ENCODE measurements at places on chromosomes 5 and 9.

DNA sequence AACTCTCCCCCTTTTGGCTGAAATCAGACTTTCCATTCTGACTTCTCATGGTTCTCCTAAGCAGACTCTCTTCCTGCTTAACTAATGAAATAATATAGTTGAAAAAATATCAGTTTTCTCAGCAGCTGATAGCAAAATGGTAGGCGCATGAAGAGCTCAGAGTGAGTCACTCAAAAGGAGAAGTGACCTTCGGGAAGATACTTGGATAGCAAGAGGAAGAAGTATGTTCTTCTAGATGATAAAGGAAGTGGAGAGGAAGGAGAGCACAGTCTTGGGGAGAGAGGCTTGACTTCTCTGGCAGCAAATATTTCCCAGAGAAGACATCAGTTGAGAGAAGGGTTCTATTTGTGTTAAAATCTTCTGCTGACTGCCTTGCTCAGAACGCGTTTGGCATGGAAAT lies 101.5 kb downstream of the TAF11L14 start:
- DNase-seq: no peak

GRCh38 chr5:54792611-54793404 lies 192.6 kb downstream of the ESM1 start:
- peak; percentile 44 for DNase-seq

- peak; percentile 78 for DNase-seq
Observed at GRCh38 chr5:173714551-173715428, 98.3 kb upstream of the BOD1 start.

- DNase-seq: peak; percentile 11
Observed at GRCh38 chr9:86454701-86455615, 100.7 kb upstream of the TUT7 start.

DNA sequence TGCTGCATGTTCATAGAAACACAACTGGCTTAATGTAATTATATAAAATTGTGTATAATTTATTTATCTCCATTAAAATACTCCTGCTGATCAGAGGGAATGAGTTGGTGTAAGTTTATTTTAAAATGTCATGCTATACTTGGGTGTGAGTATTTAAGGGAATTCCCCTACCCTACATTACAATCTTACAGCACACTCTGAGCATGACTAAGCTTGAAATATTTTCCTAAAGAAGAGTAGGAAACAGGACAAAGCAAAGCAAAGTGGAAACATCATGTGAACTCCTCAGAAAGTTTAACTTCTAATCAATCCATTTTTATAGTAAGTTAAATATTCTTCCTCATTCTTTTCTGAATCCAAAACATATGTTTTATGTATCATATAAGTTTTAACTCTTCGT lies 1271.3 kb downstream of the EFNA5 start:
- DNase-seq: peak; percentile 76

- DNase-seq: no peak
Observed at GRCh38 chr5:126716861-126717260, 60.1 kb upstream of the LMNB1 start.

DNA sequence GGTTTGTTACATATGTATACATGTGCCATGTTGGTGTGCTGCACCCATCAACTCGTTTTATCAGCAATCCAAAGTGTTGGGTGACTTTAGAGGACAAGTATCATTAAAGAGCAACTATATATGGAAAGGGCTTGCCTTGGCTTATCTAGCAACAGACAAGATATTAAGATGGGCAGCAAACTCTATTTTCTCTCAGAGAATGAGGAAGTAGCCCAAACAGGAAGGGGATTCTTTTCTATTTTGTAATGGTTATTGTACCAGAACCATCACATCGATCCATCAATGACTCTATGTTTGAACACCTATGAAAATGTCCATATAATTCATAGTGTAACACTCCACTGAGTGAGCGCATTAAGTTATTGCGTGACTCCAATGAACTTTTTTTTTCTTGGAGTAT lies 260.1 kb upstream of the SLC24A2 start:
- DNase-seq: no peak

- DNase-seq: peak; percentile 64
Observed at GRCh38 chr5:147481874-147482705, 27.8 kb downstream of the DPYSL3 start.

- no peak for DNase-seq
Observed at GRCh38 chr5:134383980-134384697, 12.8 kb downstream of the UBE2B start.

DNA sequence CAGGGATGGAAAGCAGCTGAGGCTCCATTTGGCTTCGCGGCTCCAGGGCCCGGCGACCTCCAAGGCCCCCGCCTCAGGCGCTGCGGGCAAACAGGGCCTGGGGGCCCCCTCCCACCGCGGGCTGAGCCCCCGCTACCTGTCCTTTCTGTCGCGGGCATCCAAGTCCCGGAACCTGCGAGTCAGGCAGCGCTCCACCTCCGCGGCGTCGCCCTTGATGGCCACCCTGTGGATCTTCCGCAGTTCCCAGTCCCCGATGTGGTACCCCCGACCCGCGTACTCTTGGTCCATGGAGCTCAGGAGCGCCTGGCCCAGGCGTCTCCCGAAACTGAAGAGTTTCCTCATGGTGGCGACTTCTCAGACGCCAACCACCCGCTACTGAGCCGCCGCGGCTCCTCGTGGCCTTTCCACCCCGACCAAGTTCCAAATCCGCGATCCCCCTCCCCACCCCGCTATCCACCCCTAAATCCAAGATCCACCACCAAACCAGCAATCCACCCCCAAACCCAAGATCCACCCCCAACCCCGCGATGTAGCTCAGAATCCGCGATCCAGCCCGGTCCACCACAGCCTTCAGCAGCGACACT lies 86.5 kb upstream of the CCDC180 start:
- no peak for DNase-seq

GRCh38 chr9:89541798-89542197 lies 43.9 kb upstream of the SEMA4D start:
- DNase-seq: no peak

DNA sequence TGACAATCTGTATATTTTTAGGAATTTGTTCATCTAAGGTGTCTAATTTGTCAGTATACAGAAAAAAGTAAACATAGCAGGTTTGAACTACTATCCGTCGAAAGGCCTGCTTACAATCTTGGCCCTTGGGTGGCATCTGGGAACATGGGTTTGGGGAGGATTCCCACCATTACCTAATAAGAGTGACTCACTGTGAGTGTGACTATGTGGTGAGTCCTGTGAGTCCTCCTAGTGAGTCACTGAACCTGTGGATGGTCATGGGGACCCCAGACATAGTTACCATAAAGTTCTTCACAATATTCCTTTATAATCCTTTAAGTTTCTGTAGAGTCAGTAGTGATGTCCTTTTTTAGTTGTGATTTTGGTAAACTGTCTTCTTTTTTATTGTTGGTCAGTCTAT lies 37.0 kb downstream of the RNF130 start:
- DNase-seq: peak; percentile 13

- DNase-seq: peak; percentile 71
Observed at GRCh38 chr5:109693535-109694400, 4.0 kb downstream of the MAN2A1 start.

DNA sequence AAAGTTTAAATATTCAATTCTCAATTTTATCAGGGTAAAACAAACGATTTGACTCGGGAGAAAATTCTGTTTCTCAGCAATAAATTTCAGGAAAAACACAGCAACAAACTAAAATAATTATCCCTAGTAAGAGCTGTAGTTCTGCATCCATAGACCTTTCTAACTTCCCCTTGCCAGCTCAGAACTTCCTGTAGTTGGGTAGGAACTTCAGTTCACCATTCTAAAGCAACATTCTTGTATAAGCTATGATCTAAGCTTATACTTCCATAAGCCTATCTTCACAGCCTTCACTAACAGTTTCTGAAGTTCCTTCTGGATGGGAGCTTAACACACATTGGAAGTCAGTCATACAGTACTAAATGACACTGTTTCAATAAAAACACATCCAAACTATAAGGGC lies 96.6 kb downstream of the UBAP2 start:
- no peak for DNase-seq

DNA sequence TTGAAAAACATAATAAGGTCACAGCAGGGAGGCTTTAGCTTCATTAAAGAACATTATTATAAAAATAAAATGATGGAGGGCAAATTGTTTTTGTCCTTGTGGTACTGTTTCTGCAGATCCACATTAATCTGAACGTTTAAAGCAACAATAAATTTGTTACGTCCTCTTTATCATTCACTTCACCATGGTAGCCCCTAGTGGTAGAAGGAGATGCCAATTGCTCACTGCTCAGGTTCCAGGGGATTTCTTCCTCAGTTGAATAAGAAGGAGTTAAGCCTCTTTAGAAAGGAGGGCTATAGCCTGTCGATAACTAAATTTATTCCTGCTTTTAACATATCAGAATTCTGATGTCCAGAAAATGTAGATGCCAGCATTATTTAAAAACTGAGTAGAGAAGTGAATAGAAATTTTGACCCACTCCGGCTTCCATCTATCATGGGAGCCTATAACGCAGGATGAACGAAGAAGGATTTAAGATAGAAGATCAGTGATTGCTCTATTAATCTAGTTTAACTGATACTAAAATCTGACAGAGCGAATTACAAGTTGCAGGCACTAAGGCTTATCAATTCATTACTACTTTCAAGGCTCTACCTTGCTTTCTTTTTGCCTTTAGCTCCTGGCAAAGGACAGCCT lies 692.3 kb downstream of the PTPRD start:
- no peak for DNase-seq

DNA sequence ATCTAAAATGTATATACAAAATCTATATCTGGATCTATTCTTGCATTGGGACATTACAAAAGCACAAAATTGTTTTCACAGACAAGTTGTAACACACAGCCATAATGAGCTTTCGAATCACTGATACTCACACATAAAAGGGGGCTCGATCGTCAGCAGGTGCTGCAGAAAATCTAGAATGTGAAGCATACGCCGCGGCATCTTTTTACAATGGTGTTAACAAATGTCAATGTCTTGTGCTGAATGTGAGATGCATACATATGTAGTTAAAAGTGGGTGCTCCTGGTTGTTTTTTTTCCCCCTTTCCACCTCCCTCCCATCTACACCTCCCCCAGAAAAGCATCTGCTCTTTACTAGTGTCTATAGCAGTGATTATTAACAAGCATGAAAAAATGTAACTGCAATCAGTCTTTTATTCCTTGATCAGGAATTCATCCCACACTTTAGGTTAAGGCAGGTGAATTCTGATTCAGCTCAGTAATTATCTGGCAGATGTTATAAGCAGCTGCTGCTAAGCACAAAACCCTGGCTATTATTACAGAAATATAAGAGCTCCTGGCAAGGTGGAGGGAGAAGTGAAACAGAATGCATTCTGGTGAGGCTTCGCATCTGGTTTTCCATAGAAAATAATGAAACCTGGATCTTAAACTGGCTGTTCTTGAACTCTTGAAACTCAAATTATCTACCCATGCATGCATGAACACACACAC lies 114.1 kb downstream of the MPDZ start:
- no peak for DNase-seq

- no peak for DNase-seq
Observed at GRCh38 chr5:173397516-173397915, 69.3 kb upstream of the STC2 start.

- DNase-seq: no peak
Observed at GRCh38 chr9:83765376-83765775, 52.2 kb downstream of the GKAP1 start.

DNA sequence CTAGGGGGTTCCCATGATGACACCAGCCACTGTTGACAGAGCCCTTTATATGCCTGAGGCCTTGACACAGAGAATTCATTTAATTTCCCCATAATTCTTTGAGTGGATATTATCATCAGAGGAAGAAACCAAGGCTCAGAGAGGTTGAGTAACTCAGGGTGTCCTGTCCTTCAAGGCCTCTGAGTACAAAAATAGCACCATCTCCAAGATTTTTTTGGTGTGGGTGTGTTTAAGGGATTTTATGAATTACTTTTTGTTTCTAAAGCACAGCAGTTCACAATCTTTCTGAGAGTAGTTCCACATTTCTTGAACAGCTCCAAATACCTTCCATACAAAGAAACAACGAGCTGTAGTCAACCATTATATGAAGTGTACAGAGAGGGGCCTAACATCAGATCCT lies 6.2 kb upstream of the GSN start:
- no peak for DNase-seq

DNA sequence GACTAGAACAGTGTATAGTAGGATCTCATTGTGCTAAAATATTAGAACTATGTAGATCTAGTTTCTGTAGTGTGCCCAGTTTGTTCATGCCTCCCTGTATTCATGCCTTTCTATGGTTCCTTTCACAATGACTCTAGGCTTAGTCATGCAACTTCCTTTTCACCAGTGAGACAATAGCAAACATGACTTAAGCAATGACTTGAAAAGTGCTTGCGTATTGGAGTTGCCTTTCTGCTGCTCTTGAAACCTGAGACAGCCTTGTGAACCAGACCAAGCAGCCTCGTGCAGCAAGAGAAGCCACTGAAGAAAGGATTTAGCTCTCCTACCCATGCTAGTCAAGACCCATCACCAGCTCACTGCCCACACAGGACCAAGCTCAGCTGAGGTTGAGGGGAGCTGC lies 294.5 kb upstream of the TAS2R1 start:
- peak; percentile 76 for DNase-seq

DNA sequence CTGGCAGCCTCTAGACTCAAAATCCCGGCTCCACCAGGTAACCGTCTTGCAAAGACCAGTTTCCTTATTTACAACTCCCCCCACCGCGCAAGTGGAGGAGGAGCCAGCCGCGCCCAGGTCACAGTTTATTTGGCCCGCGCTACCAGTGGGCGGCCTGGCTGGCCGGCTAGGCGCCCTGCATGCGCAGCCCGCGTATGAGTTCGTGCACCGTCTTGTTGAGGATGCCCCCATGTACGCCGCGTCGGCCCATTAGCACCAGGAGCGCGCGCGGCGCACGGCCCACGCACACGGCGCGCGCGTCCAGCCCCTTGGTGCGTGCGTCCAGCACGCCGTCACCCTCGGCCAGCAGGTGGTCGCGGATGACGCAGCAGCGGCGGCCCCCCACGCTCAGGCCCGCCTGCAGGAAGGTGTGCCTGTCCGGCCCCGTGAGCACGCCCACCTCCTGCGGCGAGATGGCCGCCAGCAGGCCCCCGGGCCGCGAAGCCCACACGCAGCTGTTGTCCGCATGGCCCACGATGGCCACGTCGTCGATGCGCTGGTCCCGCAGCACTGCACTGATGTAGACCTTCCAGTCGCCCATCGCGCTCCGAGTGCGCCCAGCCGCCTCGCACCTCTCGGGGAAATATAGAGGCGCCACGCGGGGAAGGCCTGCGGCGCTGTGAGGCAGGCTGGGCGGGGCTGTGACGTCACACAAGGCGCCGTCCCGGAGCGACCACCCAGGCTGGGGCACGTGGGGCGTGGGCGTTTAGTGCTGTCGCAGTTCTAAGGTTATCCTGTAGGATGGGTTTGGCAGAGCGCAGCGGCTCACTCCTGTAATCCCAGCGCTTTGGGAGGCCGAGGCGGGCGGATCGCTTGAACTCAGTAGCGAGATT lies at the start of gene PFN3:
Gene PFN3, minus strand, starts transcription at position 665 of the 872 bp plus-strand sequence. Its CDS starts 85 bp downstream, at position 580.
- DNase-seq: no peak

GRCh38 chr9:116394894-116395698 lies 241.5 kb downstream of the PAPPA start:
- DNase-seq: no peak

GRCh38 chr9:114988962-114989599 lies 58.7 kb upstream of the TNFSF8 start:
- peak; percentile 6 for DNase-seq

GRCh38 chr9:89687188-89687587 lies 82.4 kb downstream of the GADD45G start:
- DNase-seq: no peak
